ENCODE measurements at places on chromosomes 5 and 9.

- DNase-seq, result no peak
Observed at GRCh38 chr5:132457371-132458225, 33.0 kb downstream of the IRF1 start.

DNA sequence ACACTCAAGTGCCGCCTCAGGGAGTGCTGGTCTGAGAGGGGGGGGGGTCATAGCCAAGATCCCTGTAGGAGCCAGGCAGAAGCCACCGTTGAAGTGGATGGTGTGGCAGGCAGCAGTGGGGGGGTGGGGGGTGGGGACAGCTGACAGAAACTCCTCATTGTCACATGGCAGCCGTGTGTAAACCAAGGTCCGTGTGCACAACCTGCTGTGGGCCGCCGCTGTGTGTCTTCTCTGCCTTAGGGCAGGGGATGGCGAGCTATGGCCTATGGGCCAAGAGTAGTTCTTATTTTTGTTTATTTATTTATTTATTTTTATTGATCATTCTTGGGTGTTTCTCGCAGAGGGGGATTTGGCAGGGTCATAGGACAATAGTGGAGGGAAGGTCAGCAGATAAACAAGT, 13.4 kb downstream of the SQSTM1 start:
- no peak for DNase-seq

DNA sequence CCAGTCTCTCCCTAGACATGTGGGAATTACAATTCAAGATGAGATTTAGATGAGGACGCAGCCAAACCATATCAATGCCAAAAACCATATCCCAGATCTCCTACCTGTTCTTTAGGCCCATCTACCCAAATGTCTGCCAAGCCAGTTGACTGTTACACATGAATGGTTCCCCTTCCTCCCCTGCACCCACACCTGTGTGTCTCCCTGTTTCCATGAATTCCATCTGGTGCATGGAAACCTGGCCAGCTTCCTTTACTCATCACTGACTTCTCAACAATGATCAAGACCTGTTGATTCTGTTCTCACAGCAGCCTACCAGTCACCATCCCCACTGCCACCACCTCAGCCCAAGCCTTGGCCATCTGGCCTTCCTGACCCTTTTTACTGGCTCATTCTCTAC, 222.7 kb downstream of the NR3C1 start:
- DNase-seq, result no peak

- no peak for DNase-seq
Observed at GRCh38 chr5:118115791-118116190, 872.6 kb downstream of the DTWD2 start.

- no peak for DNase-seq
Observed at GRCh38 chr5:96743805-96744204, 63.9 kb downstream of the ERAP1 start.

Measured in activated CD4-positive, CD25-positive, alpha-beta regulatory T cell treated with anti-CD3 and anti-CD28 coated beads, Interleukin-2, amount 50 U/mL, for 72 hours (primary cell).